ENCODE measurements at places on chromosomes 4 and X.

GRCh38 chr4:151687021-151687640 lies 73.7 kb downstream of the GATB start:
- H3K4me1 ChIP-seq: no peaks in the 10 kb centered on the region
- peaks cover 59% of the 10 kb centered on the region for H3K36me3 ChIP-seq
- H3K4me3 ChIP-seq: no peak overlapping the region

DNA sequence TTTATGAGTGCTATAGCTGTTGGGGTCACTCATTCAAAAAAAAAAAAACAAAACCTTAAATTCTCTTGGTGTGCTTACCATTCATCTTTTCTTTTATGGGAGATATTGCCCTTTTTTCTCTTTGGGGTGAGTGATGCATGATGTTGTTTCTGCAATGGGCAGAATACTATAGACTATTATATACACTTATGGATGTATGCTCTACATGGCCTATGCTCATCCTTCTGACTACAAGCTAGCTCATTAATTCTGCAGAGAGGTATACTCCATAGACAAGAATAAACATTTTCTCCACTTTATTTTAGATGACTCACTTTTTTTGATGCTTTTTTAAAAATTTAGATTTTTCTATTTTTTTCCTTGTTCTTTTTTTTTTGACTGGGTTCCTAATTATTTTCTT lies 160.3 kb upstream of the ANK2 start:
- H3K4me1 ChIP-seq: no peaks in the 10 kb centered on the region
- no peak overlapping the region for H3K27ac ChIP-seq
- no peaks in the 10 kb centered on the region for H3K36me3 ChIP-seq
- no peak for DNase-seq

DNA sequence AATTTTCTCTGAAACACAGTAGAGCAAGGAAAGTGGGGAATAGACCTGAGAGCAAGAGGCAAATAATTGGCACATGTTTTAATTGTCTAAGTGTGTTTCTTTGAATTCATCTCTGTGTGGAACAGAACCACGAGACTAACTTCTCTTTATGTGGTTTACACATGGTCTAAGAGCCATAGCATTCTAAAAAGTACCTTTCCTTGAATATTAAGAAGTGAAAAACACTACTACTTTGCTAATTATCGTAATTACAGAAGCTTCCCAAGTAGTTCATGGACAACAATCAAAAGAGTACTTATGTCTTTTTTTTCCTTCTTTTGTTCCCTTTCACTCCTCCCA lies 2.9 kb upstream of the CYBB start:
- H3K27ac ChIP-seq: peak overlapping the region; percentile 6
- H3K4me3 ChIP-seq: peak overlapping the region; percentile 48
- peaks cover 24% of the 10 kb centered on the region for H3K4me1 ChIP-seq
- no peaks in the 10 kb centered on the region for H3K36me3 ChIP-seq
- no peak for DNase-seq

DNA sequence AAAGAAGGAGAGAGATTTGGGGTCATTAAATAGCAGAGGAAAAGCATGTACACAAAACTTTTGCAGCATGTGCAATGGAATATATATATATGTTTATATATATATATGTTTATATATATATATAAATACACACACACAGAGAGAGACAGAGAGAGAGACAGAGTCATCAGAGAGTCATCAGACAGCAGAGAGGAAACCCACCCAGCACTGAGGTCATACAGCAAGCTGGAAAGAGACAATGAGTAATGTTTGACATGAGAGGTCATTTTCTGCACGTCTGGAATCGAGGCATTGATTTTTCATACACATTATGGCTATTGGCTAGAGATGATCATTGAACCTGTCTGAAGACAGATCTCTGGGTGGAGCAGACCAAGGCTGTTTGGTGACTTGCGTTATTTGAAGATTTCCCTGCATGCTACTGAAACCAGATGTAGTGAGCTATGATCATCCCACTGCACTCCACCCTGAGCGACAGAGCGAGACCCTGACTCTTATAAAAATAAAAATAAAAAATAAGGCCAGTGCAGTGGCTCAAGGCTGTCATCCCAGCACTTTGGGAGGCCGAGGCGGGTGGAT lies 48.8 kb upstream of the SHOX start:
- no peak for DNase-seq
- peaks cover 18% of the 10 kb centered on the region for H3K27me3 ChIP-seq
- no peak overlapping the region for H3K4me3 ChIP-seq
- no peak overlapping the region for H3K27ac ChIP-seq
- H3K4me1 ChIP-seq: no peaks in the 10 kb centered on the region
- H3K36me3 ChIP-seq: no peaks in the 10 kb centered on the region

All from naive thymus-derived CD8-positive, alpha-beta T cell (primary cell).